NT2/D1 (cell line): ENCODE measurements at places on chromosomes 12 and 14.

GRCh38 chr12:121000530-121000929 lies 15.8 kb downstream of the C12orf43 start:
- DNase-seq: no peak

DNA sequence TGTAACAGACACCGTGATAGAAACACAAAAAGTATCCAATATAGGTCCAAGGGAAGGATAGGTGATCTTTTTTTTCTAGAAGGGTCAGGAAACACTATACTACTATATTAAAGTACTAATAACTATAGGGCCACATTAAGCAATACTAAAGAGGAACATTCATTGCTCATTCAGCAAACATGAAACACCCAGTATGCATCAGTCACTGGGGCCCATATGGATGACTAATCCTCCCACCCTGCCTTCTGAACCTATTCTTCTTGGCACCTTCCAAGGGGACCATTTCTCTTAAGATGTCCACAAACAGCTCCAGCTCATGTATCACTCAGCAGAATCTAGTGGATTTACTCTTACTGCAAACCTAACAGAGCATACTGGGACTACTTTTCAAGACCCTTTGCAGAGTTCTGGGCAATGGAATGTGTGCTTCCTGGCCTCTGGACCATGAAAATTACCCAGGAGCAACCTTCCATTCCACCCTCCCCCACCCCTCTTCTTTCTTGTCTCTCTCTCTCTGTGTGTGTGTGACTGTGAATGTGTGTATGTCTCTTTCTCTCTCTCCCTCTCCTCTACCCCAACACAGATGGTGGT lies 187.9 kb downstream of the EPS8 start:
- DNase-seq: no peak

GRCh38 chr14:73997108-73997943 lies 21.8 kb downstream of the ENTPD5 start:
- no peak for DNase-seq

- DNase-seq: no peak
Observed at GRCh38 chr12:107986183-107986582, 142.9 kb upstream of the WSCD2 start.

DNA sequence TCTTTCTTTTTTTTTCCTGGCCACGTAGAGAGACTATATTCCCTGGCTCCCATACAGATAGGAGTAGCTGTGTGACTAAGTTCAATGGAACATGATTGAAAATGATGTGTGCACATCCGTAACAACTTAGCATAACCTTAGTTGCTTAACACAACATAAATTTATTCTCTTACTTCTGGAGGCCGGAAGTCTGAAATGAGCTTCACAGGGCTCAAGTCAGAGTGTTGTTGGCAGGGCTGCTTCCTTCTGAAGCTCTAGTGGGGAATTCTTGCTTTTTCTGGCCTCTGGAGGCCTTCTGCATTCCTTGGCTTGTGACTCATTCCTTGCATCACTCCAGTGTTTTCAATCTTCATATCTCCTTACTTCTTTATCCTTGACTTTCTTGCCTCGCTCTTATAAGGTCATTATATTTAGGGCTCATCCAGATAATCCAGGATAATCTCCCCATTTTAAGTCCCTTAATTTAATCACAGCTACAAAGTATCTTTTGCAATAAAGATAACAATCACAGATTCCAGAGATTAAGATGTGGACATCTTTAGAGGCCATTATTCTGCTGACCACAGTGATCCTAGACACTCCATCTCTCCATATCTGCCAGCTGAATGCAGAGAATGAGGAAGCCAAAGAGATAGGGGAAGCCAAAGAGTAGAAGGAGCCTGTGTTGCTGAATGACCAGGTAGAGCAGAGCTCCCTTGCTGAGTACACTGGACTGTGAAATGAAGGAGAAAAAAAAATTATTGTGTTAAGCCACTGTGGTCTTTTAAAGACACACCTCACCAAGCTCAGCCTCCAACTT lies 21.0 kb upstream of the SNX6 start:
- no peak for DNase-seq

GRCh38 chr12:111178181-111179081 lies 190.5 kb downstream of the PHETA1 start:
- no peak for DNase-seq

- DNase-seq: no peak
Observed at GRCh38 chr12:126999352-126999751, 1267.6 kb upstream of the TMEM132C start.
